ENCODE measurements at places on chromosomes 1 and 21.

DNA sequence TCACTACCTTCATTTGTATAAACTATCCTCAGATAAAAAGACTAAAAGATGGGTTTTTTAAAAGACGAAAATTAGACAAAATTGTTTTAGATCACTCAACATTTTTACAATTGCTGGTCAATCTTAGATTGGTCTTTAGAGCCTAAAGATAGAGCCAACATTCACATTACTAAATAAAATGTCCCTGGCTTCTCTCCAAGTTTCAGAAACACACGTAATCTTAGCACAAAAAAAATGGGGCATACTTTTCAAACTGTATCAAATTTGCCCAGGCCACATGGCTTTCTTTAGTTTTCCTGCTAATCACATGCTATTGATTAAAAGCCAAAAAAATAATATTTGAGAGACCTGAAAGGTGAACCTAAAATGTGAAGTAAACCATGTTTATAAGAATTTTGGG, 288.1 kb downstream of the DPYD start:
- no peak for DNase-seq

DNA sequence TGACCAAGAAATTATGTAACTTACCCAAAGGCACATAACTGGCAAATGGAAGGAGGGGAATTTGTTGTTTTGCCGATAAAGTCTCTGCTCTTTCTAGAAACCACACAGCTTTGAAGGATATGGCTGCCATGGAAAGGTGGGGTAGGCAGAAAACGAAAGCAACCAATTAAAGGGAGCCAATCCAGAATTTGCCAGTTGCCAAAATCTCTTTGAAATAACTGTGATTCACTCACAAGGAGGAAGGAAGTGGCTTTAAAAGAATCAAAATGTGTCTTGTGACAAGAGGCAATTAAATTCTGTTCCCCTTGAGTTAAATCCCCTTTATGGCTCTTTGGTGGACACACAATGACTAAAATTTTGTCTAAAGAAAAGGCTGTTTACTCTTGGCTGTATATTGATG, 61.2 kb upstream of the CCDC190 start:
- no peak for DNase-seq

DNA sequence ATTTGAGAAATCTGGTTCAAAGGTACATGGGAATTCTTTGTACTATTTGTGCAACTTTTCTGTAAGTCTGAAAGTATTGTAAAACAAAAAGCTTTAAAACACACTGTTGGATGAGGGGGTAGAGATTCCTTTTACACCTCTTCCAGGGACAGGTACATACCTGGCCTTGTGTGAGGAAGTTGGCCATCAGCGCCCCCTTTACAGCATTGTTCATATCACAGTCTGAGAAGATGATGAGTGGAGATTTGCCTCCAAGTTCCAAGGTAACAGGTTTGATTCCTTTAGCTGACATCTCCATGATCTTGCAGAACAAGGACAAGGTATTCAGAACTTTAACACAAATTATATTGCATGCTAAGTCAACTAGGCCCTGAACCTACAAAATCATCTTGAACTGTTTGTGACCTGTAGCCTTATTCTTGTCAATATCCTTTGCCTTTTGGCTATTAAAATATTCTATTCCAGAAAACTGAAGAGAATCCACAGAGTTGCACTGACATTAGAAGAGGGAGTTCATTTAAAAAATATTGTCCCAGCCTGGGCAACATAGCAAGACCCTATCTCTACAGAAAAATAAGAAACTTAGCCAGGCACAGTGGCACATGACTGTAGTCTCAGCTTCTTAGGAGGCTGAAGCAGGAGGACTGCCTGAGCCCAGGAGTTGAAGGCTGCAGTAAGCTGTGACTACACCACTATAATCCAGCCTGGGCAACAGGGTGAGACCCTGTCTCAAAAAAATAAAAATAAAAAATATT, 18.9 kb downstream of the ALDH9A1 start:
- DNase-seq = no peak

DNA sequence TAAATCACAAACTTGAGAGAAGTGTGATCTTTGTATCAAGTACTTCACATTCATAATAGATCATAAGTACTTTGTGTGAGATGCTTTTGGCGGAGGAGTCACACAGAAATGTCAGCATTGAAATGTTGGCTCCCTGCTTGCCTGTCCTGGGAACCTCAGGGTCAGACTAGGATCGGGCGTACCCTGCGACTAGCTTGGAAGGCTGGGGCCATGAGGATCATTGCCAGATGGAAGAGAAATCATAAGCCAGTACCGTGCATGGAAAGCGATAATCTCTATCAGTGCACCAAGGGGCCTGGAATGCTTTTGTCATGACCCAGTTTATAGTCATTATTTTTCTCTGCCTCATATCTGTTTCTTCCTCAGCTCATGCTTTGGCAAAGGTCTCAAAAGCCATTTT, 35.5 kb downstream of the MTR start:
- DNase-seq = no peak

DNA sequence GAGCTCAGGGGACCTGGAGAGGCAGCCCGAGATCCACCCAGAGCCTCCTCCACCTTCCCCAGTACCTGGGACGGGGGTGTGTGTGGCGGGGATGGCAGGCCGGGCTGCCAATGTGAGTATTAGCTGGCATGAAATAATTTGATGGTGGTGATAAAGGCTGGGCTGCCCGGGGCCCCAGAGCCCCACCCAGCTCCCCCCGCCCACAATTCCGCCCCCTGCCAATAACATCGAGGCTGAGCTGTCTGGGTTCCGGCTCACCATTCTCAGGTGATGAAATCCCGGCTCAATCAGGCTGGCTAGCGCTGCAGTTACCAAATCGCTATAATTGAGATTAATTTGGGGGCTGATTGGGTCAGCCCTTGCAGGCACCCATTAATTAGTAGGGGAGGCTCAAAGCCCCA, 103.8 kb upstream of the CASZ1 start:
- no peak for DNase-seq

- no peak for DNase-seq
Measured at GRCh38 chr1:233635765-233636502, 22.0 kb downstream of the KCNK1 start.

GRCh38 chr1:104435255-104435654, 685.6 kb downstream of the AMY1C start:
- no peak for DNase-seq

- DNase-seq = no peak
Measured at GRCh38 chr1:225532240-225532944, 104.6 kb upstream of the LBR start.

GRCh38 chr1:226157761-226158316, 28.7 kb downstream of the ACBD3 start:
- no peak for DNase-seq

GRCh38 chr1:212587888-212588510, 20.6 kb upstream of the ATF3 start:
- DNase-seq = no peak

DNA sequence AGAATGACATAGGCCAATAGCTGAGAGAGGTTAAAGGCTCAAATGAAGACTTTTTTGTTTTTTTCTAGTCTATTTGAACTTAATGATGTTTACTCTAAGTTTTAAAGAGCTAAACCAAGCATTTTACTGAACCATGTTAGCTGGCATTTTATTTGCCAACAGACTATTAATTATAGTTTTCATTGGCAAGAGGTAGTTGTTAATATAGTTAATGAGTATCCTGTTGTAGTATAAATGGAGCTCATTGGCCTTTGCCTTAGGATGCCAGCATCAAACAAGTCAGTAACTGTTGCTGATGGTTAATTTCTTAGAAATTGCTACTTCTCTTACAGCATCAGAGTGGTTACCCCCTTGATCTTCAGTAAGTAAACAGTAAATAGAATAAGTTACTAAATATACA, 339.0 kb upstream of the B3GALT2 start:
- DNase-seq = no peak

DNA sequence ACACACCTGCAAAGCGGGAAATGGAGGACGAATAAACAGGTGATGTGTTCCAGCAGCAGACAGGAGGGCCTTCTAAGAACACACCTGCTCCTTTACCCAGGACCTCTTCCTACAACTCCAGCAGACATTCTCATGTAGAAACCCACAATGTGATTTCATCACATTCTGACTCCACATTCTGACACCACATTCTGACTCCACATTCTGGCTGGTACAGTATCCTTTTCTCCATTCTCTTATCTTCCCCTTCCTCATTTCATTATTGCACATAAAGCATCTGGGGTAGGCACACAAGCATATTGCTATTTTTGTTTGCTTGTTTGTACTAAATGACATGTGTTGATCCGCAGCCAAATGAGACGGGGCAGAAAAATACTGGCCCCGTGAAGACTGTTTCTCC, 3.6 kb upstream of the ZNF124 start:
- no peak for DNase-seq

DNA sequence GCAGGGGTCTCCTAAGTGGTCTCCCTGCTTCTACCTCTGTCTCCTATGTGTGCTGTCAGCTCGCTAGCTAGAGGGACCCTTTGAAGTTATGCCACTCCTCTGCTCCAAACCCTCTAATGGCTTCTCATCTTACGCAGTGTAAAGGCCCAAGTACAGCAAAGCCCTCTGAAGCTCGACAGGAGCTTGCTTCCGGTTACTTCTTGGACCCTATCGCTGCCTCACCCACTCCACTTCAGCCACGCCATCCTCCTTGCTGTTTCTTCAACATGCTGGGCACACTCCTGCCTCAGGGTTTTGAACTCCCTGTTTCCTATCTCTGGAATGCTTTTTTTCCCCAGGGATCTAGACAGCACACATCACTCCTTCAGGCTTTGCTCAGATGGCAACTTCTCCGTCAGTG, 102.3 kb upstream of the F3 start:
- DNase-seq = no peak

GRCh38 chr1:51735746-51736254, 118.9 kb downstream of the OSBPL9 start:
- DNase-seq = no peak

- peak; percentile 66 for DNase-seq
Measured at GRCh38 chr1:156124557-156125483, 10.3 kb downstream of the LMNA start.

- no peak for DNase-seq
Measured at GRCh38 chr1:169759038-169759437, 25.2 kb upstream of the SELE start.

- DNase-seq = no peak
Measured at GRCh38 chr1:171901245-171901644, 59.9 kb downstream of the DNM3 start.

GRCh38 chr1:25531082-25531461, 12.3 kb upstream of the LDLRAP1 start:
- no peak for DNase-seq

DNA sequence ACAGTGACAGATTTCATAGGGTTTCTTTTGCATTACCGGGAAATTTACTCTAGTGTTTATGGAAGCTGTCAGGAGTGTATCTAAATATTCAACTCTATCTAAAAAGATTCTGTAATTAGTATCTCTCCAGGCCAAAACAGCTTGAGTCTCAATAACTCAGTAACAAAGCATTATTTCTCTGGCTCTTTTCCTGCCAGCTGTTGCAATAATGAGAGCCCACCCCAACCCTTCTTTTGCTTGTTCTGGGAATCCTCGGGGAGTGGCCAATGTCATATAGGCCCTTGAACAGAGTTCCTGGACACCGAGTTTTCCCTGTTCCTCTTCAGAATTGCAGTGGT, 120.1 kb upstream of the SGIP1 start:
- no peak for DNase-seq

GRCh38 chr1:247295746-247296145, 35.9 kb downstream of the ZNF496 start:
- DNase-seq = no peak

- no peak for DNase-seq
Measured at GRCh38 chr1:147717706-147718097, 42.7 kb downstream of the GJA5 start.

Measured in stimulated activated naive CD8-positive, alpha-beta T cell treated with anti-CD3 and anti-CD28 coated beads, Interleukin-15, Interleukin-2, amounts not matched to agents 100 U/mL and 50 U/mL, for 24 hours (primary cell).